ENCODE measurements at places on chromosomes 1 and 21.

DNA sequence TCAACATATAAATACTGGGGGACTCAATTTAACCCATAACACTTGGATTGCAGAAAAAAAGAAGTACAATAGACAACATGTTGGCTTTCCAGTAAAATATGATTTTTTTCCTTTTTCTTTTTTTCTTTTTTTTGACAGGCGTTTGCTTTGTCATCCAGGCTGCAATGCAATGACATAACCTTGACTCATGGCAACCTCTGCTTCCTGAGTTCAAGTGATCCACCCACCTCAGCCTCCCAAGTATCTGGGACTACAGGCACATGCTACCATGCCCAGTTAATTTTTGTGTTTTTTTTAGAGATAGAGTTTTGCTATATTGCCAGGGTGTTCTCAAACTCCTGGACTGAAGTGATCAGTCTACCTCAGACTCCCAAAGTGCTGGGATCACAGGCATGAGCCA, 1512.0 kb upstream of the PRMT6 start:
- DNase-seq, result no peak

GRCh38 chr1:79478160-79478559, 471.6 kb upstream of the ADGRL4 start:
- DNase-seq, result no peak

GRCh38 chr1:56570924-56571372, 8.4 kb downstream of the PLPP3 start:
- peak; percentile 61 for DNase-seq

DNA sequence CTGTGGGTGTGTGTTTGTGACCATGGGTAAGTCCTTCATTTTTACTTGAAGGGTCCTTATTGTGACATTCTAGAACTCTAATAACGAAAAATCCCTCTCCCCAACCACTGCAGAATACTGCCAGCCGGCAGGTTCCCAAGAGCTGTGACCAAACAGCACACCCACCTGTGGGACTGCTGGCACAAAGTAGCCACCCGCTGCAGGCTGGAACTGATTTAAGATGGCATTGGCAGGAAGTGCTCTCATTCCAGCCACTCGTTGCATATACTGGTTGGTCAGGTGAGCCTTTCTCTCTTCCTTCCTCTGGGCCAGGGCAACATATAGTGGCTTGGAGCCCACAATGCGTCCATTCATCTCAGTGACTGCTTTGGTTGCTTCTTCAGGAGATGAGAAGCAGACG, 11.6 kb downstream of the PABPC4 start:
- DNase-seq, result no peak

GRCh38 chr1:227422581-227422980, 104.3 kb upstream of the CDC42BPA start:
- no peak for DNase-seq
